Naive thymus-derived CD8-positive, alpha-beta T cell (primary cell): ENCODE measurements at places on chromosomes 4 and X. TPM values are rescaled to one million over a fixed set of nuclear protein-coding genes. Genes with fewer than 3 reads are reported as not detected.

MAGEA10 gene
- not detected for polyA plus RNA-seq

NXT2 gene
- polyA plus RNA-seq = 25.7 TPM

MGARP gene
- 0.12 TPM for polyA plus RNA-seq

SNCA gene
- polyA plus RNA-seq = not detected

RTL3 gene
- not detected for polyA plus RNA-seq

GDPD2 gene
- polyA plus RNA-seq = not detected

CXCL5 gene
- polyA plus RNA-seq = not detected

PROM1 gene
- polyA plus RNA-seq = not detected

SLC6A14 gene
- not detected for polyA plus RNA-seq

CHST7 gene
- polyA plus RNA-seq = 0.11 TPM

DNA sequence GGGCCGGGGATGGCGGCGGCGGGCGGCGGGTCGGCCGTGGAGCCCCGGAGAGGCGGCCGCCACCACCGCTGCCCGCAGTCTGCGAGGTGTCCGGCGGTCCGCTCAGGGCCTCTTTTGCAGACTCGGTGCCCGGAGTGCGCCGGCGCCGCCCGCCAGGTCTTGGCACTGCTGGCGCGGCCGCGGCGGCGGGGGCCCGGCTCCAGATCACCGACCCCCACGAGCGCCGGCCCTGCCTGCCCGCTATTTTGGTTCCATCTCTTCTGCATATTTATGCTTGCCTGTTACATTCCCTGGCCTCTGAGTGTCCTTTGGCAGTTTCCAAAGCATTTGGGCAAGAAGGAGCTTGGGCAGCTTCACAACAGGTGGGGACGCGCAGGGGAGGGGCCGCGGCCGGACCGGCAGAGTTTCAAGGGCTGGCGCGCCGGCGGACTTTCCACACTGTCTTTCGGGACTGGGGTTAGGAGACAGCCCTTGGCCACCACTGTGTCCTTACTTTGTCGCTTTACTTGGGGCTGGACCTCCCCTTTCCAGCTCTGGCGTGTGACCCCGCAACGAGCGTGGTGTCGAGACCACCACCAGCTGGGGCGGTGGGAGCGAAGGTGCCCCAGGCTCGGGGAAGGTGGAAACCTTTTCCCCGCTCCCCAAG, 668 bp upstream of the TAPT1 start:
- peak; percentile 35 for DNase-seq

GRCh38 chr4:74499986-74500781, 55.2 kb downstream of the AREG start:
- no peak for DNase-seq

- no peak for DNase-seq
Measured at GRCh38 chr4:107018344-107018735, 17.8 kb downstream of the DKK2 start.

- DNase-seq = no peak
Measured at GRCh38 chr4:61872983-61873382, 672.9 kb downstream of the ADGRL3 start.

GRCh38 chrX:78042601-78043000, 61.4 kb upstream of the PGK1 start:
- DNase-seq = no peak

DNA sequence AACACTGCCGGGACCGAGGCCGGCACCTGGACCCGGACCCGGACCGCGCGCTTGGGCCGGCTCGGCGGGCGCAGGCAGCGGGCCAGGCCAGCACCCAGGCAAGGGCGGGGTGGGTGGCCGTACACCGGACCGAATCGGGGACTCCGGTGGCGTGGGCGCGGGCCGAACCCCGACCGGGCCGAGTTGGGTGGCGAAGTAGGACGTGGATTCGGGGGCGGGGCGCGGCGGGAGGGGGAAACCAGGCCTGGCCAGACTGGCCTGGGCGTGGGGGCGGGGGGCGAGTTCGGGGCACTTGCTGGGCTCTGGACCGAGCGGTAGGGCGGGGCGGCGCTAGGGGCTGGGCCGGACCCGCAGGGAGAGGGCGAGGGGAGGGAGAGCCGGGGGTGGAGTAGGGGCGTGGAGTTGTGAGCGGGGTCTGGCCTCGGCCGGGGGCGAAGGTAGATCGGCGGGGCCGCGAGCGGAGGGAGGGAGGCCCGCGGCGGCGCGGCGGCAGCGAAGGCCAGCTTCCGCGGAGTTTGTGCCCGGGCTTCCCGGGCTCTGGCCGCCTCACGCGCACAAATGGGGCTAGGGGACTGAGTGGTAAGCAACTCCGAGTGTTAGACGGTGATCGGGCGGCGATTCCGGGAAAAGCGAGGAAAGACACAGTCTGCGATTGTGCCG, 1.8 kb upstream of the BCORL1 start:
- peak; percentile 10 for DNase-seq

DNA sequence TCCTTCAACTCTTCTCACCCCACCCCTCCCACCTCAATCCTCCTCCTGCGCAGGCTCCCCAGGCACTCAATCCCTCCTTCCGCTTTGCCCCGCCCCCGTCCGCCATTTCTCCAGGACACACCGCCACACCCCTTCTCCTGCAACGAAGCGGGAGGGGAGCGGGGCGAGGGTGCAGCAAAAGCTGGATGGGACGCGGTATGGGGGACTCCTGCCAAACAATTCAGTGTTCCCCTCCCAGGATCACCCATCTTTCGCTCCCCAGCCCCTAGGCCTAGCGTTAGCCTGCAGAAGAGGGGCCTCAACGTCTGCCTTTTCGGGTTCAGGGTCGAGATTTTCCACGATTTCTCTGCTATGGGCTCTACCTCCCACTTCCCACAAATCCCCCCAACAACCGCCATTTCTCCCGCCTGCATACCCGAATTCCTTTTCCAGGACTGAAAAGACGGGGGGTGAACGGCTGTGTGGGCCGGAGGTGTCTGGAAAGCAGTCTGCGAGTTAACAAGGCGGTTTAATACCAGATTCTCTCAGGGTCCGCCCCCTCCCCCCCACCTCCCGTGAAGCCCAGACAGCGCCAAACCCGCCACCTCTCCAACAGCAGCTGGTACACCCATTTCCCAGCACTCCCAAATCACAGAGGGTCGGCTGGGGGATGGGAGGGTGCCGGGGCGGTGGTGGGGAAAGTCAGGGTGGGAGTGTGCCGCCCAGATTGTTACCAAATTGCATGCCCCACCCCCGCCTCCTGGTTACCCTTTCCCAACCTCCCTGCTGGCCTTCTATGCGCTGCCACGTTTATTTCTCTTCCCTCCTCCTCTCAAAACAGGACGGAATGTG, 774 bp downstream of the ARMCX2 start:
- DNase-seq = peak; percentile 45

DNA sequence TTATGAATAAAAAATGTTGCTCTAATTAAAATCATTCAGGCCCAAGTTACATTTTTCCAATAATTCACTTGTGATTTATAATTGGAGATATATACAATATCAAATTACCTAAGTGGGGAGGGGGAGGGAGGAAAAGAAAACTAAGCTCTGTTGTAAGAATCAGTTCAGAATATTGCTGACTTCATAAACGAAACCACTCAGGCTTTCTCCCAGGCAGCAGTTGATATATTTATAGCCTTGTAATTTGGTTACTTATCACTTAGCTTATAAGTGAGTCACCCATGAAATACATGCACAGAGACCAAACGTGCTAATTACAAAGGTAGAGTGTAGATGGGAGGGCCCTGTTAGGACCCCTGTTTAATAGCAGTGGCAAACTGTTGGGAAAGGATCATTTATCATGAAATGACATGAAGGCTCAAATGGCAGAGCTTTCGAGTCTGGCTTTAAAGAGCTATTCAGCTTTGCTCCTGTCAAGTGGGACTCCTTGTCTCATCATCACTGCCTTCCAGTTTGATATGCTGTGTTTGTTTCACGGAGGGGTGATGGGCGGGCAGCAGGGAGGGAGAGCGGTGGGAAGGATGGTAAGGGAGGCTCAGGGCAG, 105.6 kb upstream of the PGRMC2 start:
- DNase-seq = no peak

GRCh38 chr4:52664479-52664878, 5.4 kb upstream of the USP46 start:
- no peak for DNase-seq

GRCh38 chr4:183186813-183187212, 87.8 kb downstream of the WWC2 start:
- no peak for DNase-seq

DNA sequence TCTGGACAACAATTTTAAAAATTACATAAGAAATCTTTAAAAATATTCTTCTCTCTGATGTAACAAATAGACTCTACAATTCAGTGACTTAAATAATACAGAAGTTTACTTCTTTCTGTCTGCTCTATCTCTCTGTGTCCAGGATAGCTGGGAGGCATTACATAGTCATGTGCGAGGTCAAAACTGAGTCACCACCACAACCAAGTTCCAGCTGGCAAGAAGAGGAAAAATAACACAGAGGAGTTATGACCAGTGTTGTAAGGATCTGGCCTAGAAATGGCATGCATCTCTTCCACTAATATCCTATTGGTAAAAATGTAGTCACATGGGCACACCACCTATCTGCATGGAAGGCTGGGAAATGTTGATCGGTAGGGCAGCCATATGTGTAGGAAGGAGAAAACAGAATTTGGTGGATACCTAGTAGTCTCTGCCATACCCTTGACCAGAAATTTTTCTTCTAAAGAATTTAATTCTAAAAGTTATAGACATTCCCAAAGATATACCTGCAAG, 39.4 kb upstream of the WDFY3 start:
- DNase-seq = no peak

- DNase-seq = no peak
Measured at GRCh38 chrX:22396408-22396807, 123.7 kb downstream of the CBLL2 start.

- no peak for DNase-seq
Measured at GRCh38 chr4:57214654-57215411, 104.6 kb upstream of the IGFBP7 start.

DNA sequence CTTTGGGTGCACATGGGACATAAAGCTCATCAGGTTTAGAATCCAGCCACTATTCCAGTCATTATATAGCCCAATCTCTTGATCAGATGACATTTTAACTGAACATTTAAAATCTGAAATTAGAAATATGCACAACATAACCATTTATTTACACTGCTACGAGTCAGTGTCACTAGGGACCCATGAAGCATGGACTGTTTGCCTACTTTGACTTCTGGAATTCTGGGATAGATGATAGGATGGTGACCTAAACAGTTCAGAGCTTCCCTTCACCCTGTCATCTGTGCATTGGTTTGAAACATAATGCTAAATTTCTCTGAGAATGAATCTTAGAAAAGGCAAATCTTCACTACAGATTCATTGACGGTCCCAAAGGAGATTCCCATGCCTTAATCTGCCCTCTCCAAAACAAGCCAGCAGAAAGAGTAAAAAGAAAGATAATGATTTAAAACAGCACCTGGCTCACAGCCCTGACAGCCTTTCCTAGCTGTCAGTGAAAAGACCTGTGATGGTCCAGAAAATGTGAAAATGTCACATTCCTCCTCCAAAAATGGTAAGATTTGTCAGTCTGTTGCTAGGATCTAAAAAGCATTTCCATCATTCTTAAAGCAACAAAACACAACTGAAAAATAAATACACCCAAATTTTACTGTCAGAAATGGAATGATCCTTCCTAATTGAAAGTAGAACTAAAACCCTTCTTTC, 18.9 kb upstream of the HERC3 start:
- no peak for DNase-seq
